ENCODE measurements at places on chromosomes 7 and 10.

DNA sequence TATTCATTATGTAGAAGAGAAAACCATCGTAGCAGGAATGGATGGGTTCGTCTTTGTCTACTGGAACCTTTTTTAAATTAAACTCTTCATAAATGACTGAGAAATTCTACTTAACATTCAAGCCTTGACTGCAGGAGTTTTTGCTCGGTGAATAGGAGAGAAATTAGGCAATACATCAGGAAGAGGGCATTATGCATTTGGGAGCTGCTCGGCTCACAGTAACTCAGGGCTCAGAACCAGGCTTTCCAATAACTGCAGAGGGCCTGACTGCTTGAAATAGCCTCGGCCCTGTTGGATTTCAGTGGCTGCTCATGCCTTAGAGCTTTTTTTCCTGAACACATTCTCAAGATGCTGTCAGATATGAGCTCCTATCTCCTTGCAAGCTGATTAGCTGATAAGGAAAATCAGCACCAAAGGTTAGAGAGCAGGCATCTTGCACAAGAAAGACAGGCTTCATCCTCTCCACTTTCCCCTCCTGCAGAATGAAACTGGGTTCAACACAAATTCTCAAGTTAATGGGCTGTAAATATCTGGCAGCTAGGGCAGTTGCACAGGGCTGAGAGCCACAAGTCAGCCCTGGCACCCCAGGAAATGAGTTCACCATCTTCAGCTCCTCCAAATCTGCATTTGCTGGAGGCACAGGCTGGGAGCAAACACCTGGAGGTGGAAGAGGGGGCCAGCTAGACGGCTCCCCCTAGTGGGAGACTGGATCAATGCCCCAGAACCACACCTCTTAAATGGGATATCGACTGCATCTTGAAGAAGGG, 24.3 kb downstream of the TECTB start:
- peak; percentile 58 for DNase-seq

- no peak for DNase-seq
Measured at GRCh38 chr7:14635955-14636354, 266.6 kb downstream of the DGKB start.

DNA sequence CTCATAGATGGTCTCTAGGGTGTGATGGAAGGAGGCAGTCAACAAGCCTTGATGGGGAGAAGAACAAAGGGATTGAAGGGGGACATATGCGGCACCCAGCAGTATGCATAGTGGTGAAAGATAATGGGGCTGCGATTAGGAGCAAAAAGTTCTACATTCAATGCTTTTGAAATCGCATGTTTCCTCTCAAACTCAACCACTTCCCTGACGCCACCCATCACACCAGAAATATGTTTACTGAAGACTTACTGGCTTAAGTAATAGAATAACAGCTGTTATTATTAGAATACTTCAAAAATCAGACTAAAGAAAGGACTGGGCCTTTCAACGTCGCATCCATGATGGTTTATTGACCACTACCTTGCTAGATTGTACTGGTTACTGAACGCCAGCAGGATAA, 31.5 kb downstream of the MKRN1 start:
- DNase-seq: no peak

DNA sequence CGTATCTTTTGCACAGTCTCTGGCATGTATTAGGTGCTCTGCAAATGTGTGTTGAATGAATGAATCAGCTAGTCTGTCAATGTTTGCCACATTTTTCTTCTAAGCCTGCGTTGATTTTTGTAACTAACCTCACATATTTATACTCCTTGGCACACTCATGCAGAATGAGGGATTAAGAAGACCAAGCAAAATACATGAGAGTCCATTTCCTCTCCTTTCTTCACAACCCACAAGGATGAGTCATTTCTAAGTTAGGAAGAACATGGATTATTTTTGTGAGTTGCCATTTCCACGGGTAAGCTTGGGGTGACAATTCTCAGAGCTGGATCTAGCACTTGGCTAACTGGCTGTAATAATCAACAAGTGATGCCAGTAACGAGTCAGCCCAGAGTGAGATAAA, 158.8 kb downstream of the TWIST1 start:
- no peak for DNase-seq

GRCh38 chr7:149855361-149856305, 17.5 kb downstream of the ZNF862 start:
- DNase-seq: no peak

- peak; percentile 33 for DNase-seq
Measured at GRCh38 chr10:83373671-83374070, 765.6 kb upstream of the GHITM start.

GRCh38 chr7:787332-788240, 44.7 kb upstream of the SUN1 start:
- no peak for DNase-seq

DNA sequence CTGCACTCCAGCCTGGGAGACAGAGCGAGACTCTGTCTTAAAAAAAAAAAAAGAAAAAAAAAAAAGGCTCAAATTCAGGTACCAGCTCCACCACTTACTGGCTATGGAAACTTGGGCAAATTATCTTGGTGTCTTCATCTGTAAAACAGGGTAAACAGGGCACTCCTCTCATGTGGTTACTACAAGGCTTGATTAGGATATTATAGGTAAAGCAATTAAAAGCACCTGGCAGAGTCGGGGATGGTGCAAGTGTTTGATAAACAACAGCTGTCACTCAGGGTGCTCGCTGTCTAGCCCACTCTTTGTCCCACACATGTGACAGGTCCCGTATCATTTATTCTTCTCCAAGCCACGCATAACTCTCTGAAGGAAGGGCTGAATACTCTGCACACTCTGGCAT, 96.9 kb downstream of the SORBS1 start:
- DNase-seq: no peak

DNA sequence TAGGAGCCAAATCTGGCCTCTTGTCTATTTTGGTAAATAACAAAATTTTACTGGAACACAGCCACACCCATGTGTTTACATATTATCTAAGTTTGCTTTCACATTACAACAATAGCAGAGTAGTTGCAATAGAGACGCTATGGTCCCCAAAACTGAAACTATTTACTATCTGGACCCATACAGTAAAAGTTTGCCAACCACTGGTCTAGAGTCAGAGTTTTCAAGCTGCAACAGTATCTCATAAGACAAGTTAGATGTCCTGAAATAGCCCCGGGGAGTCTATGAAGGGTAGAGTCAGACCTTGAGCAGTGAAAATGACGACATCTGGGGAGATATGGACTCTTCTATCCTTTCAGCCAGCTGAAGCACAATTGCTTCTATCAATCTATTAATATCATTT, 74.2 kb downstream of the CTNNA3 start:
- no peak for DNase-seq

- DNase-seq: peak; percentile 16
Measured at GRCh38 chr7:43362652-43363034, 220.3 kb upstream of the STK17A start.

GRCh38 chr7:94182066-94182465, 177.9 kb upstream of the BET1 start:
- DNase-seq: peak; percentile 90

- no peak for DNase-seq
Measured at GRCh38 chr10:9379183-9379582, 1324.7 kb downstream of the GATA3 start.

DNA sequence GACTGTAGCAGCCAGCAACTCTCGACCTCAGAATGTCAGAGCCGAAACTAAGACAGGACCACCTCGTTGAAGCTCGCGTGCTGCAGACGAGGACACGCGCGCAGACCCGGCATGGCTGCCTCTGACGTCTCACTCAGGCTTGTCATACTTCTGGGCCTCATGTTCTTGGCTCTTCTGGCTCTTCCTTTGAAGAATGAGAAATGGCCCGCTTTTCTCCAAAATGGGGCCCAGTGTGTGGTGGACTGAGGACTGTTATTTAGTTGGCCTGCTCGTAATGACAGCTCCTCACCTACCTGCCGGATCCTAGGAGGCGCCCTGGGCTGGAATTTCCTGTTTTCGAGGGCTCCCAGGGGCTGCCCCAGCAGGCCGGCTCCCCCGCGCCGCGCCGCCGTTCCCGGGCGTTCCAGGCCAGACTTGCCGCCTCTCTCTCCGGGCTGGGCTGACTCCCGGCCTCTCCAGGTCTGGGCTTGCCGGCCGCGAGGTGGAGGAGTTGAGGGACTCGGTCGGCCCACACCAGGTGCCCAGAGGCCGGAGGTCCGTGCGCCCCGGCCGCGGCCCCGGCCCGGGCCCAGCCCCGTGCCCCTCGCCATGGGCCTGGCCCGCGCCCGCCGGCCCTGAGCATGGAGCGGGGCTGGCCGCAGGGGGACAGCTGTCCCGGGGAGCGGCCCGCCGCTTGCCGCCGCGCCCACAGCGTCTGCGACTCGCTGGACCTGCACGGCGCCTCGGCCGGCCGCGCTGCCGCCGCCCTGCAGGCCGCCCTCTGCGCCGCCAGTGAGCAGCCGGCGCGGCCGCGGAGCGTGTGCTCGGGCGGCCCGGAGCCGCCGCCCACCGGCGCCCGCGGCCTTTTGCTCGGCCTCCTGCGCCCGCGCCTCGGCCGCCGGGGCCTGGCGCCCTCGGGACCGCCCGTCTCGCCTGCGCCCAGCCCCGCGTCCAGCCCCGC, 28.1 kb downstream of the AGAP3 start:
- no peak for DNase-seq

DNA sequence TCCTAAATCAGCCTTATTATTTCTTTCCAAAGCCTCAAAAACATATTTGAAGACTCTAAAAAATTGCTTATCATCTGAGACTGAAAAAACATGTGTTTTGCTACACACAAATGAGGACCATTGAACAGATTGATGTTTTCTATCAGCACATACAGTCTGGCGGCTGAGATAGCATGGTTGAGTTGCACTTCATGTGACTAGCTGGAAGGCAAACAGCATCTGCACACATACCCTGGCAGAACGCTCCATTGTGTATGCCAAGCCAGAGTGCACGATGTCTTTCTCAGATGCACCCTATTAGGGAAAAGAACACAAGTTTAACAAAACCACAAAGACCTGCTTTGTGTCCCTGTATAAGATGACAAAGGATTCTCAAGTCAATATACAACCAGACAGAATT, 33.0 kb downstream of the FAM25A start:
- DNase-seq: no peak

DNA sequence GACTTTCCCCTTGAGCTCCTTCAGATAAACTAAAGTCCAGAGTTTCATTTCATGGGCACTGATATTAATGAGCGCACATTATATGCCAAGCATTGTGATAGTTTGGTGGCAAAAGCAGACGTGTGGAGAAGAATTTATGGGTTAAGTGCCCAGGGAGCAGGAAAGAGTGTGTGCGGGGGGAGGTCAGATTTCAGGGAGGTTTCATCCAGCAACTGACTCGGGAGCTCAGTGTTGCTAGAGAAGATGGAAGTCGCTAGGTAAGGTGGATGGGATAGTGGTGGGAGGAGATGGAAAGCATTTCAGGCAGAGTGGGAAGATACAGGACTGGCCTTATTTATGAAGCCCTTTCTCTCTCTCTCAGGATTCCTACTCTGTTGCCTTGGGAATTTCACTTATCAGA, 223.0 kb downstream of the SNX10 start:
- DNase-seq: no peak

GRCh38 chr10:17622061-17622460, 4.9 kb upstream of the HACD1 start:
- DNase-seq: no peak

DNA sequence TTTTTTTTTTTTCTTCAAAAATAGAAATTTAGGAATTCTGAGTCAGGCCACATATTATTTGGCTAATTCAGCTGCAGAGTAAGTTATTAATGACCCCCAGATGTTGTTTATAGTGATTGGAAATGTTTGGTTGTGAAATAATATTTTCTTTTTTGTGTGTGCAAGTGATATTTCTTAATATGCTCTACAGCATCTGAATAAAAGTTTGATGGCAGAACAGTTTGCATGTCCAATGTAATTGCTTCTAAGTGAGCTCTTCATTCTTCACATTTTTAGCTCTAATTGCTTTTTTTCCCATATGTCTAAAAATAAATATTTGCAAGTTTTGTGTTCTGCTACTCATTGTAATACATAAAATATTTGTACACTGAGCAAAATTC, 116.0 kb downstream of the ARID5B start:
- DNase-seq: no peak

DNA sequence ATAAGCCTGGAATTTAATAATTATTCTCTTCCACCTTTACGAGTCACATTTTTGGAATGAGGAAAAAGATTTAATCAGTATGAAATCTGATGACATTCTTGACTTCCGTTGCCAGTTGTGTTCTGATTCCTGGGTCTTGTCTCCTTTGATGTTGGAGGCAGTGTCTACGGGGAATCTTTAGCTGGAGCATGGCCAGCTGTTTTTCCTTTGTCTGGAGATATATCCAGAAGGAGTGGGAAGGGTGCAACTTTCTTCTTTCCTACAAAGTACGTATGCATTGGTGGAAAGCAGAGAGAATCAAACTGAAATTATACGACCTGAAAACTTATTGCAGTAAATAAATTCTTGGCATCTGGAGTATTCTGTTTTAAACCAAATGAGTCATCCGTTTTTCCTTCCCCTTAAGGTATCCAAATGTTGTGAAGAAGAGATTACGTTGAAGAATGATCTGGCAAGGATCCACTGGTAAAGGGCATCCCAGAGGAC, 6.9 kb upstream of the GNG11 start:
- no peak for DNase-seq

DNA sequence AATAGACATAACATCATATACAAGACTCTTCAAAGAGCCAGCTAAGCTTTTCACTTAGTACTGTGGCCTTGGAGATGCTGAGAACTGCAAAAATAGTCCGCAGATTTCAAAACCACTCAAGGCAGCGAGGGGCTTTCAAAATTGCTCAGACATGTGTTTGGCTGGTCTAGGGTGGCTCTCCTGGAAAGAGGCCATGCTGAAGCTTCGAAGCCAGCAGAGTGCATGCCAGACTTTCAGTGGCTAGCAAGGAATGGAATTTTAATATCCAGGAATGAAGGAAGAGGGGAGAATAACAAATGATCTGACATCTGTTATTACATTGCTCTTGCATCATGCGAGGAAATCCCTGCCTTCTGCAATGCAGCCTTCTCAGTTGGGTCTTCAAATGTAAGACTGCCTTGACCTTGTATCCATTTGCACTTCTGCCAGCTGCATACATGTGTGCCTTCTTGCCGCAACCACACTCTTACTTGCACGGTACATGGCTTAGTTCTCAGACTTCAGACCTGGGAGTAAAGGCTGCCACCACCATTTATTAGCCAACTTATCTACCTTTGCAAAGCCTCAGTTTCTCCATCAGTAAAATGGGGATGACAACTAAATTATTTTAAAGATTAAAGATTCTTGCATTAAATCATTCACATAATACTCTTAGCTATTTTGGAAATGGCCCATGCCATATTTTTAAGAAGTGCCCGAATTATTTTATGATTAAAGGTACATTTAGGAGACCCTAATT, 55.9 kb downstream of the ITIH5 start:
- peak; percentile 13 for DNase-seq

Measured in RKO (cell line).